Esophagus mucosa (tissue), 1 donor: ENCODE measurements at places on chromosomes 11 and 22. TPM values are rescaled to one million over a fixed set of nuclear protein-coding genes. Genes with fewer than 3 reads are reported as not detected.

GRCh38 chr22:39580006-39580441, 9.5 kb downstream of the CACNA1I start:
- no peak for ATAC-seq

- no peak for ATAC-seq
These were observed 24.7 kb downstream of the ALG9 start for GRCh38 chr11:111846636-111847035.

DNA sequence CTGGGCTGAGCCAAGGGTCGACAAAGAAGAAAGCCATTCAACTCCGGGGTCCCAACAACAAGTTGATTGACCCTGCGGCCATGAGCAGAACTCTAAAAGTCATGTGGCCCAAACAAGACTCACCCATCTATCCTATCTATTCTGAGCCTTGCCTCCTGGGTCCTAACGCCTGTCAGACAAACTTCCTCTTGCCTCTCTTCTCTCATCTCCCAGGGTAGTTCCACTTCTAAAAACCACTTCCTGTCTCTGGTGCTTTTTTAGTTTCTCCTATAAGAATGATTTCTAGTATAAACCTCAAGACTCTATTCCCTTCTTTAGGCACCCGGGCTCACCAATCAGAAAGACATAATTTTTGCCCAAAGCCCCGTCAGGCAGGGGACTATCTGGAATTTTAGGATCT, 530.2 kb downstream of the DLG2 start:
- ATAC-seq, result no peak

- ATAC-seq, result no peak
These were observed 46.7 kb upstream of the CCDC34 start for GRCh38 chr11:27409742-27410141.

Gene C11orf65
- total RNA-seq, result 0.36 TPM
